ENCODE measurements at places on chromosomes 5 and 9.

- DNase-seq, result no peak
These were observed 28.3 kb upstream of the CER1 start for GRCh38 chr9:14750821-14751220.

DNA sequence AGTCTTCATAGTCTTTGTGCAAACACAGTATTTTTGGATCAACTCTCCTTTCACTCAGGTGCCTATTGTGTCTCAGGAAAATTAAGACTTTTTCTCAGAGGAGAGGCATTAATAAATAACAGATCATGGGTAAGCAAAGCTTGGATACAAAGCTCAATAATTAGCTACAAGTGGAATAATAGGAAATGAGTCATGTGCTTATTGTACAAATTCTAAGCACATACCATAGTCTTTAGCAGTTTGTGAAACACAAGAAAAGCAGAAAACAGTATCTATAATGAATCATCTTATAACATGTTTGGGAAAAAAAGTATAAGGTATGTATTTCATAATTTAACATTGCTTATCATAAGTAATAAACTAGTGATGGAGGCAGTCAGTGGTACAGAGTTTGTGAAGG, 477.0 kb downstream of the CDH10 start:
- DNase-seq, result no peak

GRCh38 chr5:81014348-81014747, 54.2 kb downstream of the RASGRF2 start:
- peak; percentile 6 for DNase-seq

- DNase-seq, result no peak
These were observed 46.6 kb upstream of the SLC25A51 start for GRCh38 chr9:37950561-37950960.

GRCh38 chr5:67395790-67396418, 199.3 kb upstream of the CD180 start:
- no peak for DNase-seq

- no peak for DNase-seq
These were observed 21.6 kb downstream of the CSF1R start for GRCh38 chr5:150064681-150065220.

GRCh38 chr5:130529511-130530485, 625.5 kb downstream of the CHSY3 start:
- no peak for DNase-seq

DNA sequence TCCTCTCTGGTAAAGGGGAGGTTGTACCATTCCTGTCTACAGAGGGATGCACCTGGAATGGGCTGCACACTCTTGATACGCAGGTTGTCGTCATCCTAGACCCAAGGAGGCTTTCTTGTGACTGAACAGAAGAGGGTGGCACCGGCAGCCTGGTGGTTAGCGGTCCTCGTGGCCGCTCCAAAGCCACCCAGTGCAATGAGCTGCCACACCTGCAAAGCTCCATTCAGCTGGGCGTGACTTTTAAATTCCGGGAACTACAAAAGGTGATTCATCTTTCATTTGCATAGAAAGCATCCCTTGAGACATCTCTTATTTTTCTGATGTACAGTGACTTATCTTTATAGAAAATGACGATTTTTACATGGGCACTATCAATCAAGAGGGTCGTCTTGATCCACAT, 286.1 kb upstream of the IRX1 start:
- no peak for DNase-seq

DNA sequence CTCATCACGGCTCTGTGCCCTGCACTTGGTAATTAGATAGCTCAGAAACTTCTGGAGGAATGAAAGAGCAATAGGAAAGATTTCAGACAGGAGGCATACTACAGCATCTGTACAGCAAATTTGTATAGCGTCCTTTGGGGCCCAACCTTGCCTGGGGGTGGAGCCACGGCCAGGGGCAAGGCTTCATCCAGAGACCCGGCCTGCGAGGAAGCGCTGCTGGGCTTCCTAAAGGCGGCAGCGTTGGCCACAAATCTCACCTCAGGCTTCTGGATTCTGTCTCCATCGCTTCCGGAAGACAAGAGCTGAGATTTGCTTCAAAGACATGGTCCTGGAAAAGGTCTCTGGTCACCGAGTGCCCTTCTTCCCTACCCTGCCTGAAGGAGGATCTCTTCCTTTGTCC, 12.2 kb upstream of the SPATA31D1 start:
- no peak for DNase-seq

- DNase-seq, result no peak
These were observed 38.7 kb downstream of the LARP1 start for GRCh38 chr5:154793599-154794524.

DNA sequence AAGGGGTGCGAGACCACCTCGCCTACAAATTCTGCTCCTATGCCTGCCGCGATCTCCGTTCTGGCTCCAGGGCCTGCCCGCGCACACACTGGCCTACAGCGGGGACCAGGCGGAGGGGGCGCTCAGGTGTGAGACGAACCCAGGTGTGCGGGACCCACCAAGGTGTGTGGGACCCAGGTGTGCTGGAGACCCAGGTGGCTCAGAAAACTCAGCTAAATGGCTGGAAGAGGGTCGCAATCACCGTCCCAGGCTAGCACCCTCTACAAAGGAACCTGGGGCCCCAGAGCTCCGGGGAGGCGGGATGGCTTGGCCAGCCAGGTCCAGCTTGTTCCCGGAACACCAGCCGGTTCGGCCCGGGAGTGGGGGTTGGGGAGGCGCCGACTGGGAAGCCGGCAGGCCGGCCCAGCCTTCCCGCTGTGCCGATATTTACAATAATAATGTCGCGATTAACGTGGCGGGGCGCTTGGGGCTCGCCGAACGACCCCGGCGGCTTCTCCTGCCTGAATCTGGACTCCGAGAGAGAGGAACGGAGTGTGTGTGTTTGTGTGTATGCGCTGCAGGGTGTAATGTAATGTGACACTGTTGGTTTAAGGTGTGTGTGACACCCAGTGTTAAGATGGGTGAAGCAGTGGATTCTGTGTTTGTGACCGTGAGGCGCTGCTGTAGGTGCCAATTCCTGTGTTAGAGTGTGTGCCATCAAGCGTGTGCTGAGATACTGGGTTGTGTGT, 1.4 kb downstream of the PCDH1 start:
- DNase-seq, result no peak

DNA sequence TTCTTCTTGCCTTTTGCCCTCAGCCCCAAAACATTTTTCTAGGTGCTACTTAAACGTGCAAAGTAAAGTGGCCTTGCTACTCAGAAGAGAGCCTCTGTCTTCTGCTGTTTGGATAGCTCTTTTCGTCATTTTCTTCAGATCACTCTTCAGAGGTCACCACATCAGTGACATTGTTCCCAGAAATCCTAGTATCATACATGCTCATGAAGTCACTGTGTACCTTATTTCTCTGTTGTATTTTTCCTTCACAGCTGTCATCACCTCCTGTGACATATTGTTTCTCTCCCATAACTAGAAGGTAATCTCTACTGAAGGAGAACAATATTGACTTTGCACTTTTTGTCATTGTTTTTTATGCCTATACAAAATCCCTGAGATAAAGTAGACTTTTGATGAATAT, 237.0 kb upstream of the CDH18 start:
- DNase-seq, result no peak

- DNase-seq, result no peak
These were observed 370.3 kb downstream of the ARHGEF28 start for GRCh38 chr5:73996151-73996755.

GRCh38 chr5:125346316-125346715, 599.9 kb upstream of the ZNF608 start:
- no peak for DNase-seq

GRCh38 chr9:78695519-78695918, 398.6 kb downstream of the PSAT1 start:
- DNase-seq, result no peak

DNA sequence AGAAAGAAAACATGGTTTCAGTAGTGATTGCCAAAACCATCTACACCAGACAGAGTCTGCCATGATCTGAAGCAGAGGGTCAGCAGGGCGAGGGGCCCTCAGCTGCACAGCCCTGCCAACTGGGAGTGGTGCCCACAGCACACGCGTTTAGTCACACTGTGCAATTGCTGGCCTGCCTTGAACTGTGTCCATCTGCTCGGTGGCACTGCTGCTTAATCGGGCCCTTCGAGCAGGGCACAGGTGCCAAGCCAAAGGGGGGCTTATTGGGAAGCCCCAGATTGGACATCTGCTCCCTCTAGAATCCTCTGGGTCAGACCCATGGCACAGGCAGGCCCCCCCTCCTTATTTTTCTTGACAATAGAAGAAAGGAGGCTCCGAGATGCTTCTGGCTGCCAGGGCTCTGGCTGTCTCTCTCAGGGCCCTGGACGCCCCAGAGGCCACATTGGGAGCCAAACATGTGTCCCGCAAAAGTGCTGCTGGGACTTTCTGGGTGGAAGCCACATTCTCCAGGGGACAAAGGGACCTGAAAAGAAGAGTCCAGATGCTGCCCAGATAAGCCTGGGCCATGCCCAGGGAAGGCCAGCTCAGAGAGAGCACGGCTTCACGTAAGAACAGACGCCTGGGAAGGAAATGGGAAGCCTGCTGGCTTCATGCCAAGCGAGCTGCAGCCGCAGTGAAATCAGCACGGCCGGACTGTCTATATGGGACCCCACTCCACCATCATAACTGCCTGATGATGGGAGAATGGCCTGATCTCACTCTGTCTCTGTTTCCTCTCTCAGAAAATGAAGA, 349.2 kb downstream of the GADD45G start:
- DNase-seq, result no peak

DNA sequence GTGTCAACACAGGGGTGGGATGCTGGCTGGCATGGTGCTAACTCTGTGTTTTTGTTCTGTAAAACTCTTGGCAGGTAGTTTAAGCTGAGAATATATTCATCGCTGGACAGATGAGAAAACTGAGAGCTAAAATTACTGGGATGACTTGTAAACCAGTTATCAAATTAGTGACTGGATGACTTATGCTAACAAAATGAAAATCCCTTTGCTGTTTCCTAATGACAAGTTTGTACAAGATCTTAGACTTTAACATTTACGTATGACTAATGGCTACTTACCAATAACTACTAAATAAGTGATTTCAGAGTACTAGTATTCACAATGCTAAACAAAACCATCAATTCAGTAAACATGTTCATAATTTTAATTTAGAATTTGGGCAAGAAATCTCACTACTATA, 854.8 kb upstream of the ARRDC3 start:
- no peak for DNase-seq

DNA sequence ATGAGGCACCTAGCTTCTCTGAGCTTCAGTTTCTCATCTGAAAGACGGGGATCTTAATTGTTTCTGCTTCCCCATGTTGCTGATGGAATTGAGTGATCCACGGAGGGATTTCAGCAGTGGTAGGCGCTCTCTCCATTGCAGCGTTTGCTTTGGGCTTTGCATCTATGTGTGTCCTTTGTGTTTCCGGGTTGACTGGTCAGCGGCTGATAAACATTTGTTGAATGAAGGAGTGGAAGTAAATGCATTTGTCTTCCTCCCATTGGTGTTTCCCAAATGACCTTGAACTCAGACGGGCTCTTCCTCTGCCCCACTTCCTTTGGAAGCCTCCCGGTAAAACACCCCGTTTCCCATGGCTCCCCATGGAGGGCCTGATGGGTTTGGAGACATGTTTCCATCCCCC, 117.2 kb downstream of the GAPVD1 start:
- DNase-seq, result no peak

DNA sequence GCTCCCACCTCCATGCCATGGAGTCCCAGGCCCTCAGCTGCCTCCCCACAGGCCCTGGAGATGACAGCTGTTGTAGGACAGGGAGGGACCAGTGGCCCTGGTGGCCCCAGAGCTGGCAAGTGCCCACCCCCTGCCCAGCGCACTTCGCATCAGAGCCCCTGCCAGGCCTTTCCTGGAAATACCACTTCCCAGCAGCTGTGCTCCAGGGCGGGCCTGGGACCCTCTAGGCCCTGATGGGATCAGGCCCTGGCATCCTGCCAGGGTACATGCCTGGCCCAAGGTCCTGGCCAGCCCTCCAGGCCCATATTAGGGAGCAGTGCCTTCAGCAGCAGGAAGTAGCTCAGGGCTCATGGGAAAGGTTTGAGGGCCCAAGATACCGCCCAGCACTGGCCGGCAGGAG, 2.5 kb downstream of the KCNT1 start:
- DNase-seq, result no peak

- no peak for DNase-seq
These were observed 109.0 kb downstream of the VAV2 start for GRCh38 chr9:133882849-133883755.
